ENCODE measurements at places on chromosomes 1 and 21.

DNA sequence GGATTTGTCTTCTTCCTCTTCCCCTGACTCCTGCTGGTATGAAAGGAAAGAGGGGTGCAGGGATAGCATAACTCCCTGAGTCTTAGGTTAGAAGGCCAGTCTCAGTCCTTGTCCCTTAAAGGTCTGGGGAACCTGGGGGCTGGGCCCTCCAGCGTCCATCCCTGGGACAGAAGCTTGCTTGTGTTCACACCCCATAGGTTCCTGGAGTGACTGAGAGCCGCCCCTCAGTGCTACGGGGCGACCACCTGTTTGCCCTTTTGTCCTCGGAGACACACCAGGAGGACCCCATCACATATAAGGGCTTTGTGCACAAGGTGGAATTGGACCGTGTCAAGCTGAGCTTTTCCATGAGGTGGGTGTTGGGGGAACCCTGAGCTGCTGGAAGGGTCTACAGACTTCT is 13.1 kb downstream of the RHOC start:
- DNase-seq, result no peak

DNA sequence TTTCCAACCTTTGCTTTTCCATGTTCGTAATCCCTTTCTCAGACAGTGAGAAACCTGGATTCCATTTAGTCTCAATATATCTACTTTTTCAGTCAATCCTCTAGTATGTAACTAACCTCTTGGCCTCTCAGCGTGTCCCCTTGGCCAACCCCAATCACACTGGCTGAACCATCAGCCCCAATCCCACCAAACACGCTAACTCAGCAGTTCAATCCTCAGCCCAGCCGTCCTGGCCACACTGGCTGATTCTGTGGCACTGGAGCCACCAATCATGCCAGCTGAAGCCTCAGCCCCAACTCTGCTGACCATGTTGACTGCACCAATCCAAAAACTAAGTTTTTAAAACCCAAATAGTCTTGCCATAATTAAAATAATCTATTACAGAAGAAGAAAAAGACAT is 6.6 kb upstream of the MGST3 start:
- no peak for DNase-seq

DNA sequence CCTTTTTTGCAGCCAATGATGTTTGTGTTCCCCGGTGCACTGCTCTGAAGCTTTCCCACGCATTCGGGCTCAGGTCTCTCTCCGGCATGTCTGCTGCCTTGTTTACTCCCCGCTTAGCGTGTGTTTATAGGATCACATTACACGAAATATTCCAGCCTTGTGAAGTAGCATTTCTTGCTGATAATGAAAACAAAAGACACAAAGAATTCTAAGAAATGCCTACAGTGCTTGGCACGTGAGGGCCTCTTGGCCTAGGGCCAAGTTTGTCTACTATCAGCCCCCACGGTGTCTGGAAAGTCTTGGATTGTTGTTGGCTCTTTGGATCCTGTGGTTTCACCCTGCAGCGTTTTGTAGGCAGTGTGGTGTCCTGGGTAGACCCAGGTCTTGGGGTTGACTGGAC is 11.2 kb upstream of the GSTM4 start:
- peak; percentile 45 for DNase-seq

DNA sequence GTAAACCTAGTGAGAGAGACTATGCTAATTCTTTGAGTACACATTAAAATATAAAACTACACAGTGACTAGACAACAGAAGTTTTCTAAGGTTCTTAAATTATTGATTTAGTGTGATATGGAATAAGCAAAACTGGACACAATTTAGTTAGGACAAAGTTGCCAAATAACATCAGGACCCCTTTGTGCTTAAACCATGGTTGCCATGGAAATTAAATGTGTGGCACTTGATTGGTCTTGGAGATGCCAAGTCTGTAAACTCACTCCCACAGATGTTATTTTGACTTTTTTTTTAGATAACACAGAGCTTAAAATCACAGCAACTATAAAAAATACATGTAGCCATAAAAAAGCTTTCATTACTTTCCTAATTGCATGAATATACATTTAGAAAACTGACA is 234.6 kb downstream of the BRINP3 start:
- no peak for DNase-seq

Data from ecto neural progenitor cell (in vitro differentiated cells).